ENCODE measurements at places on chromosomes 2 and 18. TPM values are rescaled to one million over a fixed set of nuclear protein-coding genes. Genes with fewer than 3 reads are reported as not detected.

DNA sequence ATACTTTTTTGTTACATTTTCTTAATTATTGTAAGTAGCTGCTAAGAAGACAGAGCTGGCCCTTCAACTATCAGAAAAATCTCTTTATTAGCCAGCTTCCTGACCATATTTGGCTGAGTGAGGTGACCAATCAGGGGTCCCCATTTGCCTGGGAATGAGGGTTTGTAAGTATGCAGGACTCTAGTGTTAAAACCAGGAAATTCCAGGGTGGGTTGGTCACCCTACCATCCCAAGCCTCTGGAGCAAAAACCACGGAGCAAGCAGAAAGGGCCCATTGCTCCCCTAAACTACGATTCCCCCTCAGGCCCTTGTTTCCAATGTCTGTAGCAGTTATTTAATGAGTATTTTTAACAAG, 165.6 kb upstream of the NCKAP5 start:
- no peak for DNase-seq

DNA sequence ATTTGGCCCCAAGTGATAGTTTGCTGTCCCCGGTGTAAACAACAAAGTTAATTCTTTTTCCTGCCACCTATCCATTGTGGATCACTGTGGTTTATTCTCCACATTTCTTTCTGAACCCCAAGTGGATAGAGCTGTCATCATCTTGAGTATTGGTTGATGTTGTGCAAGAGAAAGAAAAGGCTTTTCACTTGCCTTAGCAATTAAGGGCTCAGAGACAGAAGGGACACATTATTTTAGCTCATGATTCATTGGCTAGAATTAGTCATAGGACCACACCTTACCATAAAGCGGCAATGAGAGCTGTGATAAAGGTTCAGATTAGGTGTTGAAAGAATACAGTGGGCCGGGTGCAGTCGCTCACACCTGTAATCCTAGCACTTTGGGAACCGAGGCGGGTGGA, 442.1 kb upstream of the DCC start:
- no peak for DNase-seq

GRCh38 chr2:113010088-113010487, 4.8 kb downstream of the IL36A start:
- DNase-seq, result no peak

DNA sequence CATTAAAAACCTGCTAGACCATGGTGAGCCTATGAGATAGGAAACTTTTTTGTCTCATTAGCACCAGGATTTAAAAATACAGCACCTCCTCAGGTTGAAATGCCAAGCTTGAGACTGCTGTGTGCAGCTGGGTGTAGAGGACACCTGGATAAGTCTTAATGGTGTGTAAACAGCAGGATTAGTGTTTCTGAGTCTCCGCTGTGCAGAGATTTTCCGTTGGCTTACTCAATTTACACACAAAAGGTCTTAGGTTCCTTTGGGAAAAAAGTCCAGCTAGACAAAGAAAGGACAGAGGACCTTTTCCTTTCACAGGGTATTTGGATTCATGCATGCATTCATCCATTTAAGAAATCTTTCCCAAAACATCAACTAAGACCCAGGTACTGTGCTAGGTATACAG, 168.1 kb downstream of the NRXN1 start:
- no peak for DNase-seq

GRCh38 chr18:54843314-54843713, 15.0 kb downstream of the RAB27B start:
- no peak for DNase-seq

Gene FOXD4L1
- total RNA-seq, result 0.17 TPM

Gene LDLRAD4
- 36.8 TPM for total RNA-seq

Gene AQP4
- total RNA-seq, result 0.10 TPM

Gene TSPYL6
- total RNA-seq, result not detected

Data from mucosa of descending colon (tissue), 3 donors.